ENCODE measurements at places on chromosomes 16 and 17.

GRCh38 chr17:76077584-76078110, 1.3 kb upstream of the ZACN start:
- no peak for DNase-seq

- no peak for DNase-seq
These were observed 115.9 kb downstream of the LITAF start for GRCh38 chr16:11470676-11471415.

DNA sequence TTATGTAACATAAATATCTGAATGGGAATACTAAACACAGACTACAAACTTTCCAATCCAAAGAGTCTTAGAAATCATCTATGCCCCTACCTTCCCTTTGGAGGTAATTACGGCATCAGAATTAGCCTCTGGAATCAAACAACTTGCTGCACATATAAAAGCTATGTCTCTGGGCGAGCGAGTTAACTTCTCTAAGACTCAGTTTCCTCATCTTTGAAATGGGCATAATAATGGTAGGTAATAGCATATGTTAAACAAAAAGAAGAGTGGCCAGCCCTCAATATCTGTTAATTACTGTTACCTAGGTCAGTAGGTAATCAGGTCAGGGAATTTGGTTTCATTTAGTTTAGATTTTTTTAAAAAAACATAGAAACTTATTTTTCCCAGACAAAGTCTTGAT, 153.5 kb downstream of the TOX3 start:
- no peak for DNase-seq

GRCh38 chr16:56343661-56344517, 81.5 kb downstream of the AMFR start:
- no peak for DNase-seq

- no peak for DNase-seq
These were observed 144.9 kb downstream of the WWOX start for GRCh38 chr16:78244131-78244895.
